ENCODE measurements at places on chromosomes 7 and 10.

DNA sequence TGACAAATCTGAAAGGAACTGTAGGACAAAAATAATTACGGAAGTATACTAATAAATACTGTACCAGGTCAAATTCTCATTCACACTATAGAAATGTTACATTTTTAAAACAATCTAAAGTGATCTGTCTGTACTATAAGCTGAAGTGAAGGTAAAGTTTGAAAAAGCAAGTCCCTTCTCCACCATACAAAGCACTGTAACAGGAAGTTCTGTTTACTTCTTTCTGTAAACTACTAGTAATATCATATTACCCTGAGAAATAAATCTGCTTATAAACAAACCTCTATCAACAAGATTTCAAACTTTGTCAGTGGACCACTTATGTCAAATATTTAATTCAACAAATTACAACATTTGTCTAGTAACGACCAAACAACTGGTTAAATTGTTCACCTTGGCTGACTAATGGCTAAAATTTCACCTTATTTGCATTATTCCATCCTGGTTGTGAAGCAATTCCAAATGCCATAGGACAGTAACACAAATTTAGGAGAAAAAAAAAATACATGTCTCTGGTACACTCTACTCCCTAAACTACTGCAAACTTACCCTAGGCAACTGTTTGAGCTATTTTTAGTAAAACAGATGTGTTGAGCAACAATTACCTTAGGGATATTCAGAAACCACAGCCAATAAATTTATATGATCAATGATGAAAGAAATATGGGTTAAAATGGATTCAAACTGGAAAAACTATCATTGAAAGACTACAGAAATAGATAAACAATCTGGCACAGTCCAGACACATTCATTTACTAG lies 126.0 kb downstream of the NRBF2 start:
- DNase-seq, result no peak

DNA sequence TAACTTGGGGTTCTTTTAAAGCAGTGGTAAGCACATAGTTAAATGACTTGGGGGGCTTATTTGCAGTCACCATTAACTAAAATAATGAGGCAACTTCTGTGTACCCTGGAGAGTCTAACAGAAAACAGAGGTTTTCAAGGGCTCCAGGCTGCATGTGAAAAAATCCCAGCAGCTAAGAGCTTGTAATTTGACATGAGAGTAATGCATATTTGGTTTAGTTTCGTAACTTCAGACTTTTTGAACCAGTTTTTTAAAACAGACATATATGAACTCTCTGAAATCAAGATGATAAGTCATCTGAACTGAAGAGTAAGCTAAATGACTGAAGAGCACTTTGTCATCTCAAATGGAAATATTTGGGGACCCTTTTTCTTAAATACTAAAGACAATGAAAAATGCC lies 40.2 kb upstream of the IFRD1 start:
- no peak for DNase-seq

DNA sequence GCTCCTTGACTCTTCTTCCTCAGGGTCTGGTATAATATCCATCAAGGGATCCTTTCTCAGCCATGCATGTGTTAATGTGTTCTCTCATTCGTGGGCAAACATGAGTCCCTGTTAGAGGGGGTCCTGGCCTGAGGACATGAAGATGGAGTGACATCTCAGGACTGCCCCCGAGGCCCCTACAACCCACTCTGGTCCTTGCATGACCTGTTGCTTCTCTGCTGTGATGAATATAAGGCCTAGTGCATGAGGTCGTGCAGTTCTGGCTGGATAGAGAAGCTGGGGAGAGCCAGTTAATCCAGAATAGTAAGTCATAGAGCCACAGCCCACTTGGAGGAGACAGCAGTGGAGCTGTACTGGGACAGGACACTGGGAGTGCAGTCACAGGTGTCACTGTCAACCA lies 4.6 kb upstream of the VWC2 start:
- DNase-seq, result no peak

DNA sequence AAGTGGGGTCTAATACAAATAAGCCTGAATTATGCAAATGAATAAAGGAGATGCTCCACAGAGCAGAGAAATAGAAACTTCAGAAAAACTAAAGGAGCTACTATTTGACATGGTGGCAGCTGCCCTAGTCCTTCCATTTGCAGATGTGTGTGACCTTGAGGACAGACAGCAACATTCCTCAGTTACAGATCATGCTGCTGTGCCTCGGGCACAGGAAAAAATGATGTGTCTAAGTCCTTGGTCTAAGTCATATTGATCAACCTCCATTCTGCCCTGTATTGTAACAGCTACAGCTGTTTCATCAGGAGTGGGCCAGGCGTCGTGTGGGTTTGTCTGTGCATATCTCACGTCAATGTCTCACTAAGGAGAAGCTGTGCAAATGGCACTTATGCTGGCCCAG lies 710.4 kb downstream of the TNS3 start:
- no peak for DNase-seq

DNA sequence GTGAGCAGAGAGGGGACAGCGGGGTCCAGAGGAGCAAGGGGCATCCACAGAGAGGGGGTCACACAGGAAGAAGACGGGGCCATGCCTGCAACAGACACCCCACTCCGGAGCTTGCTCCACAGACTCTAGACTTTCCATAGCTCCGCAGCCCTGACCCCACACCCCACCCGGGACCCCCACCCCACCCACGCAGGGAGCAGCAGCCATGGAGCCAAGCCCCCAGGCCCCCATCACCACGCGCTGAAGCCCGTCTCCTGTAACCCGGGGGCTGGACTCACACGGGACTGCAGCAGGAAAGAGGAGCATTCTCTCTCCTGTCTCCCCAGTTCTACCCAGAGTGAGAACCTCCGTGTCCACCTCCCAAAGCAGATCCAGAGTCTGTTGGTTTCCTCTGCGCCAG lies 38.8 kb upstream of the ADGRA1 start:
- DNase-seq, result no peak

- DNase-seq, result no peak
These were observed 9.4 kb upstream of the ETV1 start for GRCh38 chr7:13998866-13999265.

GRCh38 chr10:68721673-68722335 lies 765 bp downstream of the CCAR1 start:
- peak; percentile 4 for DNase-seq

GRCh38 chr7:121062671-121063279 lies 74.3 kb downstream of the CPED1 start:
- no peak for DNase-seq

DNA sequence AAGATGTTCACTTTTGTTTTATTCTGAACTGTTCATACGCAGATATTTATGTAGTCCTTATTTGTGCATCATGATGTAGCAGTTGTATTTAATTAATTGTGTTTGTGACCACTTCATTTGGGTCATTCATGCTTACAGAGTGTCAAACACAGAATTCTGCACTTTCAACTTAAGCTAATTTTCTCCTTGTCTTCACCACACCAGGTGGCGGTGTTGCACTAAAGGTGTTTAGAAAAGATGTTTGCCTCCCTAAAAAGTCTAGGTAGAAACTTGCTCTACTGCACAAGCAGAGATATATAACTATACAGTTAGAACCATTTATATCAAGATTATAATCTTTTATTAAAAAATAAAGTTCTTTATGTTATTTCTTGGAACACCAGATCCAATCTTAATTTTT lies 1.3 kb upstream of the TAS2R38 start:
- DNase-seq, result no peak

GRCh38 chr7:128352153-128352537 lies 8.4 kb upstream of the RBM28 start:
- no peak for DNase-seq

DNA sequence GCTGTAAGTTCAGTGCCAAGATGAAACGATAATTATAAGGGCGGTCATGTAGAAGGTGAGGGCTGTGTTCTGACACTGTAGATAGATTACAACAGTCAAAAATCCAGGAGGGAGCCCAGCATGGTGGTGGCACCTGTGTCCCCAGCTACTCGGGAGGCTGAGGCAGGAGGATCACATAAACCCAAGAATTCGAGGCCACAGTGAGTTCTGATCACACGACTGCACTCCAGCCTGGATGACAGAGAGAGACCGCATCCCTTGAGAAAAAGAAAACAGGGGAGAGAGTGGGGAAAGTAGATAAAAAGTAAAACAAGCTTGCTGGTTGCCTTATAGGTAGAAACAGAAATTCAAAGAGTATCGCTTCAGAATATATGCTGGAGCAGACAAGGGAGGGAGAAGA lies 52.1 kb downstream of the KCNH2 start:
- no peak for DNase-seq

DNA sequence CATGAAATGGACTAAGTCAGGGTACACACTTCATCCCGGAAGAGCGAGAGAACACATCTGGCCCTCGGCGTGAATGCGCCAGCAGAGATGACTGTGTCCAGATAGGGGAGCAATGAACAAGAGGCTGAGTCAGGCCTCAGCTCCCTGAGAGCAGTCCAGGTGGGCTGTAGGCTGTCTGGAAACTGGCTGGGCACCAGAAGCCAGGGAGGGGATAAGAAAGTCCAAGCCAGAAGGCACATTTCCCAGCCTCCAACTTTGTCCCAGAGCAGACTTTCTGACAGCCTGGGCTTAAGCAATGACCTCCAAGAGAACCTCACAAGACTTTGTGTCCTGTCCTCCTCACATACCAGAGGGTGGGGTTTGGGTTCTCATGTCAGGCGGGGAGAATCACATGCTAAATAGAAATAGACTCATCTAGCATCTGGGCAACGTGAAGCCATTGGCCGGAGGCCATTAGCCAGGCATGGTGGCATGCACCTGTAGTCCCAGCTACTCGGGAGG lies 157.2 kb downstream of the ARHGAP12 start:
- no peak for DNase-seq

DNA sequence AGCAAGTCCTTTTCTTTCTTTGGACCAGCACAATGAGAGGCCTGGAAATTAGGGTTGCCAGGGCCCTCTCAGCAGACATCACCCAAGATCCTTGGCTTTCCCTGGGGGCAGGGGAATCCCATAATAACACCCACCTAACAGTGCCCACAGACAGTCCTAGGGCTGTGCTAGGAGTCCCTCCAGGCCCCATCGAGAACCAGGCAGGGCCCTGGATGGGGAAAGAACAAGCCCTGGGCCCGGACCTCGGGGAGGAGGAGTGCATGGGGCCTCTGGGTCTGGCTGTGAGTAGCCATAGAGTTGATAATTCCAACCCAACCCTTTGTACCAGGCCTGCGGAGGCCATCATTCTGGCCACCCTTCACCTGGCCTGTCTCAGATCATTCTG lies 201.2 kb upstream of the ZMIZ1 start:
- DNase-seq, result no peak

- no peak for DNase-seq
These were observed 4.7 kb downstream of the AFAP1L2 start for GRCh38 chr10:114399576-114399975.

GRCh38 chr10:78115135-78115853 lies 81.6 kb downstream of the RPS24 start:
- no peak for DNase-seq

GRCh38 chr7:130141161-130141883 lies 63.9 kb downstream of the TMEM209 start:
- peak; percentile 42 for DNase-seq

- no peak for DNase-seq
These were observed 56.6 kb downstream of the PARD3 start for GRCh38 chr10:34758447-34758996.

DNA sequence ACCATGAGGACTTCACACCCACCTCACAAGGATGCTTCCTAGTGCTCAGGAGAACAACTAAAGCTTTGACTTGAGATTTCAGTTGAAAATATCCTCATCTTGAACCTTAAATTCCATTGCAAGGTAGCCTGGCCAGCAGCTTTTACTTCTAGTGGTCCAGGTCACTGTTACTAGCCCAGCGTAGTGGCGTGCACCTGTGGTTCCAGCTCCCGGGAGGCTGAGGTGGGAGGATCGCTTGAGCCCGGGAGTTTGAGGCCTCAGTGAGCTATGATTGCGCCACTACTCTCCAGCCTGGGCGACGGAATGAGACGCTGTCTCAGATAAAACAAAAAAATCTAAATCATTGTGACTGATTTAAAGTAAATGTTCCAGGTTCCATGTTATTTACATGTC lies 28.3 kb upstream of the PRKAR1B start:
- DNase-seq, result no peak

DNA sequence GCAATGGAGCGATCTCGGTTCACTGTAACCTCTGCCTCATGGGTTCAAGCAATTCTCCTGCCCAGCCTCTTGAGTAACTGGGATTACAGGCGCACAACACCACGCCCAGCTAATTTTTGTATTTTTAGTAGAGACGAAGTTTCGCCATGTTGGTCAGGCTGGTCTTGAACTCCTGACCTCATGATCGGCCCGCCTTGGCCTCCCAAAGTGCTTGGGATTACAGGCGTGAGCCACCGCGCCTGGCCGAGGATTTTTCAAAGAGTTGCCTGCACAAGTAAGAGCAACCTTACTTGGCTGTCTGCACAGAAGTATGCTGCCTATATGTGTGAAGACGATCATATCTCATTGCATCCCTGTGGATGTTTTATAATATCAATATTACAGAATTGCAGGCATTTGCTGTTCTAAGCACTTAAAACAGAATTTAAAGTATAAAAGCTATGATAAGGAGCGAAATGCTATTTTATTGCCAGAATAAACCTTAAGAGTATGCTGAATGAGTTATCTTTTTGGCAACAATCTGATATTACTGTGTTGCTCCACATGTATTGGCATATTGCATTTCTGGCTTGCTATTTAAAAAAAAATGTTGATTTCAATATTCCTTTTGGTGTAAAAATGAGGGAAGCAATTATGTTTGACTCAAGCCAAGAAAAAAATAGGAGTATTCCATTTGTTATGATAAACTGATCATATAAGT lies 379.4 kb upstream of the SEMA3D start:
- DNase-seq, result no peak

- no peak for DNase-seq
These were observed 42.1 kb downstream of the CNNM2 start for GRCh38 chr10:102960157-102960556.

DNA sequence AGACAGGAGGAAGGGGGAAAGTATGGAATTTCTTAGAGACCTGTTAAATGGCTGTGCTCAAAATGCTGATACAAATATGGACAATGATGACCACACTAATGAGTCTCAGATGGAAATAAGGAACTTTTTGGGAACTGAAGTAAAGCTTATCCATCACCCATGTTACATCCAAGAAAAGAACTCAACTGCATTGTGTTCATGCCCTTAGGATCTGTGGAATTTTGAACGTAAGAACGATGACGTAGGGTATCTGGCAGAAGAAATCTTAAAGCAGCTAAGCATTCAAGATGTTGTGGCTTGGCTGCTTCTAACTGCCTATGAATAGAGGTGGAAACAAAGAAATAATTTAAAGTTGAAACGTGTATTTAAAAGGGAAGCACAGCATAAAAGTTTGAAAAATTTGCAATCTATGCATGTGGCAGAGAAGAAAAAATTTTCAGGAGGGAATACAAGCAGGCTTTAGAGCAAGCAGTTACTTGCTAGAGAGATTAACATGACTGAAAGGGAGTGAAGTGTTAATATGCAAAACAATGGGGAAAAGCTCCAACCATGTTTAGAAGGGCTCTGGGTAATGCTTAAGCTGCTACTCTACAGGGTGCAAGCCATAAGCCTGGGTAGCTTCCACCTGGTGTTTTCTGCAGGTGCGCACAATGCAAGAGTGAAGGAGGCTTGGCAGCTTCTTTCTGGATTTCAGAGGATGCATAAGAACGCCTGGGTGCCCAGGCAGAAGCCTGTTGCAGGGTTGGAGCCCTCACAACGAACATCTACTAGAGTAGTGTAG lies 499.7 kb upstream of the SEMA3D start:
- no peak for DNase-seq

GRCh38 chr7:42722716-42723115 lies 189.2 kb downstream of the C7orf25 start:
- DNase-seq, result no peak
